Bronchial smooth muscle cell (primary cell): ENCODE measurements at places on chromosomes 4 and X. TPM values are rescaled to one million over a fixed set of nuclear protein-coding genes. Genes with fewer than 3 reads are reported as not detected.

HS6ST2 gene
- total RNA-seq: not detected in 2 replicates

STBD1 gene
- total RNA-seq: 3.9 and 7.1 TPM in 2 replicates

ARHGAP36 gene
- not detected in 2 replicates for total RNA-seq

CYSLTR1 gene
- 0.26 and 2.2 TPM in 2 replicates for total RNA-seq

MAP9 gene
- 3.7 and 9.3 TPM in 2 replicates for total RNA-seq

SLC6A8 gene
- total RNA-seq: 7.8 and 11.5 TPM in 2 replicates

EXOSC9 gene
- total RNA-seq: 21.6 and 28.2 TPM in 2 replicates

CLDN2 gene
- not detected in 2 replicates for total RNA-seq

PDCL2 gene
- not detected in 2 replicates for total RNA-seq

ENAM gene
- total RNA-seq: 0.94 TPM in 1 of 2 replicates, not detected in the other

MAML3 gene
- total RNA-seq: 0.52 and 1.9 TPM in 2 replicates

MTNR1A gene
- not detected in 2 replicates for total RNA-seq

TLR6 gene
- total RNA-seq: 0.69 and 0.95 TPM in 2 replicates

CCDC158 gene
- 0.09 and 0.16 TPM in 2 replicates for total RNA-seq

SCD5 gene
- 11.6 and 14.2 TPM in 2 replicates for total RNA-seq

GPR143 gene
- not detected in 2 replicates for total RNA-seq

PAGE4 gene
- not detected in 2 replicates for total RNA-seq

RIBC1 gene
- 0.79 and 1.4 TPM in 2 replicates for total RNA-seq

VCX2 gene
- total RNA-seq: not detected in 2 replicates

SLC10A4 gene
- total RNA-seq: not detected in 2 replicates

ADGRL3 gene
- total RNA-seq: not detected in 2 replicates

TEC gene
- 0.60 and 0.79 TPM in 2 replicates for total RNA-seq

ARFIP1 gene
- total RNA-seq: 21.8 and 40.7 TPM in 2 replicates

GABRE gene
- 5.2 and 11.0 TPM in 2 replicates for total RNA-seq

TRIM61 gene
- total RNA-seq: 1.1 and 1.6 TPM in 2 replicates

HPSE gene
- 0.63 and 0.69 TPM in 2 replicates for total RNA-seq

PAGE2 gene
- not detected in 2 replicates for total RNA-seq

SASH3 gene
- not detected in 2 replicates for total RNA-seq

IL9R gene
- not detected in 2 replicates for total RNA-seq

CLDN22 gene
- not detected in 2 replicates for total RNA-seq

PABPC1L2A gene
- total RNA-seq: not detected in 2 replicates

ABCE1 gene
- 45.9 and 51.4 TPM in 2 replicates for total RNA-seq

EVC gene
- 42.9 and 54.7 TPM in 2 replicates for total RNA-seq

RAB33A gene
- total RNA-seq: 2.5 and 4.4 TPM in 2 replicates

ARMCX1 gene
- 103 and 114 TPM in 2 replicates for total RNA-seq

SSX3 gene
- not detected in 2 replicates for total RNA-seq

SSX1 gene
- total RNA-seq: not detected in 2 replicates

SSX2 gene
- not detected in 2 replicates for total RNA-seq

FAM90A26 gene
- total RNA-seq: not detected in 2 replicates

KLF8 gene
- 1.2 and 2.4 TPM in 2 replicates for total RNA-seq

LRIT3 gene
- total RNA-seq: under 0.01 TPM in 2 replicates

PLP1 gene
- 0.26 and 0.32 TPM in 2 replicates for total RNA-seq

JADE3 gene
- total RNA-seq: 2.8 and 3.9 TPM in 2 replicates

DKC1 gene
- 29.2 and 36.2 TPM in 2 replicates for total RNA-seq

FRMD7 gene
- under 0.01 TPM in 1 of 2 replicates, not detected in the other for total RNA-seq

BGN gene
- total RNA-seq: 2.4 and 5.3 TPM in 2 replicates

AFM gene
- not detected in 2 replicates for total RNA-seq

AKAP17A gene
- 13.6 and 14.7 TPM in 2 replicates for total RNA-seq

GYG2 gene
- 2.5 and 2.6 TPM in 2 replicates for total RNA-seq

C4orf36 gene
- 1.1 and 2.1 TPM in 2 replicates for total RNA-seq

MMRN1 gene
- 0.09 and 0.16 TPM in 2 replicates for total RNA-seq

RTL9 gene
- under 0.01 TPM in 2 replicates for total RNA-seq

TRAM1L1 gene
- total RNA-seq: 2.2 and 3.3 TPM in 2 replicates

TEX13A gene
- total RNA-seq: not detected in 2 replicates

SERTM2 gene
- total RNA-seq: not detected in 2 replicates

CXorf51A gene
- total RNA-seq: not detected in 2 replicates

IQSEC2 gene
- total RNA-seq: 5.0 and 7.7 TPM in 2 replicates

KCTD8 gene
- 0.32 TPM in 1 of 2 replicates, not detected in the other for total RNA-seq

ELF2 gene
- 32.6 and 45.4 TPM in 2 replicates for total RNA-seq

GRK4 gene
- 6.4 and 6.8 TPM in 2 replicates for total RNA-seq
